Keratinocyte (primary cell): ENCODE measurements at places on chromosomes 3 and 15. TPM values are rescaled to one million over a fixed set of nuclear protein-coding genes. Genes with fewer than 3 reads are reported as not detected.

Gene SETMAR
- polyA plus RNA-seq = 11.7 to 12.7 TPM (median 11.8 TPM) in 3 replicates

Gene RLBP1
- polyA plus RNA-seq = not detected in 3 replicates

Gene C3orf22
- not detected in 3 replicates for polyA plus RNA-seq

Gene DLL4
- not detected in 3 replicates for polyA plus RNA-seq

Gene RAD51
- 2.0 to 7.4 TPM (median 6.9 TPM) in 3 replicates for polyA plus RNA-seq

Gene SLC12A1
- polyA plus RNA-seq = not detected in 3 replicates

Gene MAP1A
- polyA plus RNA-seq = 0.13 to 0.18 TPM (median 0.14 TPM) in 3 replicates

Gene TGM4
- polyA plus RNA-seq = 1.3 to 2.2 TPM (median 1.3 TPM) in 3 replicates

Gene C3orf20
- 0.02 to 0.06 TPM in 2 of 3 replicates, not detected in the other for polyA plus RNA-seq

DNA sequence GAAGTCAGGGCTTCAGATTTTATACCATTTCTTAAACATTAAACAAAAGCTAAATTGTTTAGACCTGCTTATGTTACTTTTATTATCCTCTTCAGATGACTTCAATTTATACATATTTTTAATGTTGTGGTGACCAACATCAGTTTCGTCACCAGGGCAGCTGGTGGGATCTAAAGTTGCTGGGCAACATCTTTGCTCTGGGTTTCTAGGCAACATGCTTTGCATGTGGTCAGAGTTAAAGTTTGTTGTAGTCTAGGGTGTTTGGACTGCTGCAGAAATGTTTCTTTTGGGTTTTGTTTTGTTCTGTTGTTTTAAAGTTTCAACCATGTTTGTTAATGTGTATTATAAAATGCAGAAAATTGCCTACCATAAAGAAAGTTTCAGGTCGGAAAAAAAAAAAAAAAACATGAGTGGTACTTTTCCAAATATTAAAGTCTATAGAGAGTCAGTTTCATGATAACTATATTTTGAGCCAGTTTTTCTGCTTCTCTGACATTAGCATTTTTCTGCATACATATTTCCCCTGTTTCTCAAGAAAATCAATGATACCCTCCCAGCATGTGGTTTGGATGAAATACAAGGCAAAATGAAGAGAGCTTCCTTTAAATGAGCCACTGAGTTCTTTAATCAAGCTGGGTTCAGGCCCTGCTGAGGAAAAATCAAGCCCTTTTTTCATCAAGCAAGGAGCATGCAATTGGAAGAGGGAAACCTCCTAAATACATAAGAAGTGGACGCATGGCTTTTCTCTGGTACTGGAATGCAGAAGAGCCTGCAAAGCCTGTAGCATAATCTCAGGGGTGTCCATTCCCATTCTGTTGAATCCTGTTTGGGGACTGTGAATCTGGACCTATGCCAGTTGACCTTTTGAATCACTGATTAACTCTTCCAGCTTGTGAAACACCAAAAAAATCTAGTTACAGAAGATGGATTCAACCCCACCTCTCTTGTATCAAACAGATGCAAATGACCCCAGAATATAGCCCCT is 35.0 kb upstream of the VGLL3 start:
- no peak for DNase-seq

DNA sequence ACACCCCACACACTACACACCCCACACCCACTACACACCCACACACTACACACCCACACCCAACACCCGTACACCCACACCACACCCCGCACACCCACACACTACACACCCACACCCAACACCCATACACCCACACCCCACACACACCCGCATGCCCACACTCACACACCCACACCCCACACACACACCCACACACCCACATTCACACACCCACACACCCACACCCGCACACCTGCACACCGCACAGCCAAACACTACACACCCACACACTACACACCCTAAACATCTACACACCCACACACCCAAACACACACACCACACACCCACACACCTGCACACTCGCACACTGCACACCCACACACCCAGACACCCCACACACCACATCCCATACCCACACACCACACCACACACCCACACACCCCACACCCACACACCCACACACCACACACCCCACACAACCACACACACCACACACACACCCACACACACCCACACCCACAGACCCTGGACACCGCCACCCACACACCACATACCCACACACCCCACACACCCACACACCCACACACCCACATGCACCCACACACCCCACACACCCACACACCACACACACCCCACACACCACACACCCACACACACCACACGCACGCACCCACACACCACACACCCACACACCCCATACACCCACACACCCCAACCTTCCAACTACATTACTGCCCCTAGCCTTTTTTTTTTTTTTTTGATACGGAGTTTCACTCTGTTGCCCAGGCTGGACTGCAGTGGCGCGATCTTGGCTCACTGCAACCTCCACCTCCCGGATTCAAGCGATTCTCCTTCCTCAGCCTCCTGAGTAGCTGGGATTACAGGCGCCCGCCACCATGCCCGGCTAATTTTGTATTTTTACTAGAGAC is 16.9 kb downstream of the CEP19 start:
- no peak for DNase-seq

- DNase-seq = no peak
These were observed 157.2 kb downstream of the CHDH start for GRCh38 chr3:53688989-53689388.

- no peak for DNase-seq
These were observed 40.3 kb downstream of the HMCES start for GRCh38 chr3:129318921-129319320.

DNA sequence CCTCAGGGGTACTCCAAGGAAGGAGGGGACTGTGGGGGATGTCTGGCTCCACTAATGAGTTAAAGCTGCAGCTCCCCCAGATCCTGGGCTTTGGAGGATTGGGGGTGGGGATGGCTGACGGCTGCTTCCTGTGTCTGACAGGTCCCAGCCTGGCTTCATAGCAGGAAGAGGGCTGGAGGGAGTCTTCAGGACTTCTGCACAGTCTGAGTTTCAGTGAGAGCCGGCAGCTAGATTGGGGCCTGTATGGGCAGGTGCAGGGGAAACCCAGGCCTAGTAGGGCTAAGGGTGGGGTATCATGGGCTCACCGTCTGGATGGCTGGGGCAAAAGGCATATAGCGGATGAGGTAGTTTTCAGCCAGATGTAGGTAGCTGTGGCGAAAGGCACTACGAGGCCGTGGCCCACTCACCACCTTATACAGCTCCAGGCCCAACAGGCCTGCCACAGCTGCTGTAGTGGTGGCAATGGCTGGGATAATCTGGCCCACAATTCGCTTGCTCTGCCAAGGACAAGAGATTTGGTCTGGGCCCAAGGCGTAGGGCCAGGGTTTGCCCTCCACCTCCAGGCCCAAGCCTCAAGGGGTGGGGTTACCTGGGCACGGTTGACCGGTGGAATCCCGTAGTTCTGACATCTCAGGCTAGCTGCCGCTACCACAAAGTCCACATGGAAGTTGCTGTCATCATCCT is 4.5 kb downstream of the INKA1 start:
- no peak for DNase-seq

GRCh38 chr3:26505399-26505798 is 117.2 kb upstream of the LRRC3B start:
- no peak for DNase-seq

- DNase-seq = no peak
These were observed 119.9 kb upstream of the GAP43 start for GRCh38 chr3:115503394-115503793.

- DNase-seq = no peak
These were observed 58.8 kb upstream of the TRPM1 start for GRCh38 chr15:31160297-31160696.

- no peak for DNase-seq
These were observed 139.9 kb downstream of the SRGAP3 start for GRCh38 chr3:9109568-9109914.

DNA sequence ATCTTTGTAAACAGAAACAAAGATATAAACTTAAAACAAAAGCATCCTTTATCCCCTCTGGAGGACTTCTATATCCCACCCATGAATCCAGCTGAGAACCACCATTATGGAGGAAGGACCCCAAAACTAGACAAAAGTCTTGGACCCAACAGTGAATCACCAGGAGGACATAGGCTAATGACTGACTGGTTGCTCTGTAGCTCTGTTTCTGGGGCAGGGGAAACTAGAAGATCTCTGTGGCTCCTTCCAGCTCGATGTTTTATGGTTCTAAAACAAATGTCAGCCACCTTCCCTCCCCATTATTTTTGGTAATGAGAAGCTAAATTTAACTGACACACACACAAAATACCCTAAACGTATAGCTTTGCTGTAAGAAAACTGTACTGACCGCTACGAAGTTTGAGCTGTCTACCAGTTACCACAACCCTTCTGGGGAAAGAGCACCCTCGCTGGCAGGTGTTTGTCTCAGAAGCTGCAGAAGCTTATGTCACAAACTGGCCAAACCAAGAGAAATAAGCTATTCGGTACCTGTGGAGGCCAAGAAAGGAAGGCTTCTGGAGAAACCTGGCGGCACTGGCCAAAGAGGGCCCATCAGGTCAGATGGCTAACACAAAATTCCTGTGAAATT is 36.4 kb downstream of the MB21D2 start:
- no peak for DNase-seq

DNA sequence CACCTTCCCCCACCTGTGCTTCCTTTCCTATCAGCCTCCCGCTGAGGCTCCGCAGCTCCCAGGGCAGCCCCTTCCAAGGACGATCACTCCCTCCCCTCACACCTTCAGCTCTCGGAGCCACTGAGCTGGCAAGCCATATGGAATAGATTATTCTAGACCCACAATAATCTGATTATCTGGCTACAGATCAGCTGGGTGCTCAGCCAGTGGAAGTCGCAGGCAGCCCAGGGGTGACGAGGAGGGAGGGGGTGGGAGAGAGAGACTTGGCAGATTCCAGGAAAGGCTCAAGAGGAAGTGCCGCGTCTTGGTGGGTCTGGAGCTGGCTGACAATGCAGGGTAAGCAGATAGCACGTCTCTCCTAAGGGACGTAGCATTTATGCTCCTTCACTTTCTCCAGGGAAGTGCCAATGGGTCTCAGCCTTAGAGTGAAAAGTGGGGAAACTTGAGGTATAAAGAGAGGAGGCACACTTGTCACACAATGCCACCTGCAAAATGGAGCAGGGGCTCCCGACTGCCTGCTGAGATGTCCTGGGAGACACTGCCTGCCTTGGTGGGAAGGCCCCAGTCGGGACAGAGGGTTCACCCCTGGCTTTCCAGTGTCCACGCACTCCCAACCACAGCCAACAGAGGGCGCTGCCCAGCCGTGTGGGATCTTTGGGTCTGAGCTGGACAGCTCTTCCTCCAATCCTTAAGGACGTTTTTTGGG is 9.4 kb upstream of the MESP1 start:
- DNase-seq = no peak

GRCh38 chr3:114480442-114480841 is 186.6 kb downstream of the TIGIT start:
- no peak for DNase-seq

- DNase-seq = no peak
These were observed 730 bp downstream of the ZKSCAN7 start for GRCh38 chr3:44555723-44556122.

DNA sequence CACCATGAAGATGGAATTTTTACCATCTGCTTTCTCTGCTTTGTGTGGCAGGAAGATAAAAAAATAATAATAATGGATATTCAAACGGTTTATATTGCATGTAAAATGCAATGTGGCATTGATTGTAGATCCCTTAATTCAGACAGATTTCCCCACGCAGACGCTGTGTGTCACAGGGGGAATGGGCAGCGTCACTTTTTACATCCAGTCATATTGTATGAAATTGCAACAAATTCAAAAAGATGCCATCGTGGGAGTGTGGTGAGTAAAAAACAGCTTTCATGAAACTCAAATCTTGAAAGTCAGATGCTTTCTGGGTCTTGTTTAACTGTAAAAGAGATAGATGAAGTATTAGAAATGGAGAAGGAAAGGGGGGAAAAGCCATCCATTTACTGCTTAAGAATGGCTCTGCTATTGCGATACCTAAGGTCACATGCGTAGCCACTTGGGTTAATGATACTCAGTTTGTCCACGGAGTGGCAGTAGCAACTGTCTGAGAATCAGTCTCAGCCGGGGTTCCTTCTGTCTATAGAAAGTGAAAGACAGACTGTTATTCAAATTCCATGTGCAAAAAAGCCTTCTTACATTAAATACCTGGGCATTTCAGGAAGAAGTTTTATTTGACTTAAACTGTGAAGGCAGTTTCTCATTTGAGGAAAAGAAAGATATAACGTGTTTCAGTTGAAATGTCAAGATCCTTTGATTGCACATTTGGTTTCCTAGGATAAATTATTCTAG is 28.5 kb downstream of the BTD start:
- no peak for DNase-seq

DNA sequence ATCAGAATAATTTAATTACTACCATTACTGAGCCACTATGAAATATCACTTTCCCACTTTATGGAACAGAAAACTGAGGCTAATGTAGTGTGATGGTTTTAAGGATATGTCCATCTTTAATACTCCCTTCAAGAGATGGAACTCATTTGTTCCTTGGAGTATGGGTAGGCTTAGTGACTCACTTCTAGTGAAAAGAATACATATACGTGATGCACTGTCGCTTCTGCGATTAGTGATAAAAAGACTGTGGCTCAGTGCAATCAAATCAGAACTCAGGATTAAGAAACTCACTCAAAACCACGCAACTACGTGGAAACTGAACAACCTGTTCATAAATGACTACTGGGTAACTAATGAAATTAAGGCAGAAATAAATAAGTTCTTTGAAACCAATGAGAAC is 216.6 kb downstream of the SUCLG2 start:
- no peak for DNase-seq

DNA sequence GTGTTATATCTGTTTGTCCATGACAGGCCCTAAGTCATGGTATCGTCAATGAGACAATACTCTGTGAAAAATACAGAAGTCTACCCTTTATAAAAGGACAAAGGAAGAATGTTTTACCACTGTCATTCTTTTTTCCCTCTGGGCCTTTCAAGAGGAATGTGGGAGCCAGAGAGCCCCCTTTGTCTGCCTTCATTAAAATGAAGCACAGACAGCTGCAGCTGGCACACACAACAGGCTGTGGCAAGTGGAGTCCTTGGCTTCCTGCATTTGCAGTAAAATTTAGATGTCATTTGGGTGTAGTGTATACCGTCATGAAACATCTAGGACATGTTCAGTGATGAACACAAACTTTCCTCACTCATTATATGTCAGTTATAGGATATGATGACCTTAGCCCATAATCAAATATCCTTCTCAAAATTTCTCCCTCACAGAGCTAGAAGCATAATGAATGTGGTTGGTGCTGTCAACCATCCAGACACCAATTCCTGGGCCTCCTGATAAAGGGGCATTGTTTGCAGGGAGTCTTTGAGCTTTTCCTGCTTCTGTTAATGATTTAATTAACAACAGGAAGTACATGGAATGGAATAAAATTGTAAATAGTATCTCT is 76.4 kb downstream of the DHX36 start:
- no peak for DNase-seq

GRCh38 chr3:23748398-23749110 is 57.2 kb upstream of the UBE2E1 start:
- no peak for DNase-seq

DNA sequence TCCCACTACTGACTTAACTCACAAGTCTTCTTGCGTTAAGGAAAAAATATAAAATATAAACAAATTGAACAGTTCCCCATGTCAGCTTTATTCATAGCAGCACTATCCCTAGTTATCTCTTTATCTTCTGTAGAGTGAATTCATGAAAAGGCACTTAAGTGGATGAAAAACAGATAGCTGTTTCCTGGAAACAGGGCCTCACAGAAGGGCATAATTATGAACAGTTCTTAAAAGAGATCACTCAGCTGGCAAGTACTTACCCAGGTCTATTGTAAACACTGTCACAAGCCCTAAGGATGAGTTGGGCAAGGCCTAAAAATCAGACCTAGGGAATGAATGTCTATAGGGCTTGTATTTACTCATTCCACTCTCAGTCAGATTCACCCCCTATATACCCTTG is 10.7 kb downstream of the MB21D2 start:
- DNase-seq = no peak

GRCh38 chr3:111548756-111549155 is 6.8 kb downstream of the CD96 start:
- no peak for DNase-seq

GRCh38 chr15:99006146-99006545 is 1.4 kb downstream of the PGPEP1L start:
- no peak for DNase-seq
